ENCODE measurements at places on chromosomes 12 and 14. TPM values are rescaled to one million over a fixed set of nuclear protein-coding genes. Genes with fewer than 3 reads are reported as not detected.

Gene HEBP1
- total RNA-seq, result 79.5 TPM

DNA sequence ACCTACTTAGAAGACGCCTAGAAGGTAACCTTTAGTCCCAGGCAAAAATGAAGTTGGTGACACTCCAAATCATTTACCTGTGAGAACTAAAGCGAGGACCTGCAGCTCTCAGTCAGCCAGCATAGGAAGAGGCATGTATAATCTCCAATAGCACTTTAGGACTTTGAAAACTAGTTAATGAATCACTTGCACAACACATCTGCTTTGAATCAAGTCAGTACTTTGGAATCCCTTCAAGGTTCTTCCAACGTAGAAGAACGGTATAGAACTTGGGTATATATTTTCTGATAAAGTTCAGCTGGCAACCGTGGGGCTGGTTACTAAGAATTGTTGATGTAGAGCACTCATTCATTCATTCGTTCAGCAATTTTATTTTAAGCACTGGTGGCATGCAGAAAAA lies 251.9 kb downstream of the TMEM132D start:
- DNase-seq, result no peak

DNA sequence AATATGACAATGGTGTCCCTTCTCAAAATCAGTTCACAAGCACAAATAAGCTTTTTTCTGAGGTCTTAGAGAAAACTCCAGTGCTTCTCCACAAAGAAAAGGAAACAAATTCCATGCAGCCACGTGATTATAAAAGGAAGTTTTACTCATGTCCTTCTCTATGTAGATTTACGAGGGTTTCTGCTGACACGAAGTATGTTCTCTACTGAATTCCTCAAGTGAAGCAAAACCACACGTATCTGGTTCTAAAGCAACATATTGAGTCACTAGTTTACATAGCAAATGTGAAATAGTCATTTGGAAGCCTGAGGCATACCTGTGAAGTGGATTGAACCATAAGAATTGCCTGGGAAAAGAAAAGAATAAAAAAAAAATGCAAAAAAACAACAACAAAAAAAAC lies 31.9 kb downstream of the BMP4 start:
- DNase-seq, result no peak

- DNase-seq, result no peak
Measured at GRCh38 chr12:105171691-105172436, 64.1 kb downstream of the APPL2 start.

DNA sequence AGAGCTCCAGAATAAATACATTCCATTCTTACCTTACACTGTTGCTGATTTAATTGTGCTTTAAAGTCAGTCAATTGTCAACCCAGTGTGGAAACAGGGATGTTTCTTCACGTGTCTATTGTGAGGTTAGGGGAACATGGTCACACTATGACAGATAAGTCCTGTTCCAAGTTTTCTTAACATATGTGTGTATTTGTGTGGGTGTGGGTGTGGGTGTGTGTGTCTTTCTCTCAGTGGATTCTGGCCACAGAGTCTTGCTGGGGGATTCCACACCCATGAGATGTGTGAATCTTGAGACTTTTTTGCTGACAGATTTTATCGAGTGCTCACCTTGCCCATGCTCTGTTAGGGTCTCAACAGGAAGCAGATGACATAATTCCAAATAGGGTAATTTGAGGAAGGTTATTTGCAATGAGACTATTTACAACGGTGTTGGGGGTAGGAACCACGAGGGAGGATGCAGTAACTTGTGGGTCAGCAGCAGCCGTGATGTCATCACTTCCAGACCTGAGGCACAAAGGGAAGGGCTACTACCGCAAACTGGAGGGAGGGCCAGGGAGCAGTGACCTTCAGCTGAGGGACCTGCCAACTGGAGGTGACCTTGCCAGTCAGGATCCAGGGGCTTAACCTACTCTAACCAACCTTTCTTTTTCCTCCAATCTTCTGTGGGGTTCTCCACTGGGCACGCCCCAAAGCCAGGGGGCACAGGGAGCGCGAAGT lies 1.9 kb upstream of the VRK1 start:
- DNase-seq, result no peak

Gene NANOG
- 0.21 TPM for total RNA-seq

- no peak for DNase-seq
Measured at GRCh38 chr12:122204167-122205052, 901 bp downstream of the B3GNT4 start.

DNA sequence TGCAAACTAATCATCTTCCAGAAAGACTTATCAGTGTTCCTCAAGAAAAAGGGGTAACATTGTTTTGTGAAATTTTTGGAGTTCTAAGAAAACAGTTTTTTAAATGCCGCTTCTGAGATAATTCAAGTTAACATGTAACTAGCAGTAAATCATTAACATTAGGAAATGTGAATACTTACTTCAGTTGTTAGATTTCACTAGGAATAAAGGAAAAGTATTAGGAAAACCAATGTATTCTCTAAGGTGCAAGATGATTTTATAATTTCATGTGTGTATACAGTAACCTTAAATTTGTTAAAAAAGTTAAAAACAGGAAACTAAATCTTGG lies 36.8 kb downstream of the PAPOLA start:
- DNase-seq, result peak; percentile 2

DNA sequence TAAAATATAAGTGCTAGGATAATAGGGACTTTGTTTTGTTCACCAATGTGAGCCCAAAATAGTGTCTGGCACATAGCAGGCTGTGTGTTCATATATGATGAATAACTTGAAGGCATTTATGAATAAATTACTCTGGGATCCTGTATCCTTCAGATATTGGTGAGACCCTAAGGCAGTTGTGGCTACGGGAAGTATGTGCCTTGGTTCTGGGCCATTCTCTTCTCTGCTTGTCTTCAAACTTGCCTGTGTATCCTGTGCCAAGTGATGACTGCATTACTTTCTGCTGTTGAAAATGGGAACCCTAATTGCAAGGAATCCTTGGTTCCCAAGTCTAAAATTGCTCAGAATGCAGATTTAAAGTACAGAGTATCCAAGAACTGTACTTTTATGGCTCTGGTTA lies 67.6 kb upstream of the KTN1 start:
- DNase-seq, result no peak

DNA sequence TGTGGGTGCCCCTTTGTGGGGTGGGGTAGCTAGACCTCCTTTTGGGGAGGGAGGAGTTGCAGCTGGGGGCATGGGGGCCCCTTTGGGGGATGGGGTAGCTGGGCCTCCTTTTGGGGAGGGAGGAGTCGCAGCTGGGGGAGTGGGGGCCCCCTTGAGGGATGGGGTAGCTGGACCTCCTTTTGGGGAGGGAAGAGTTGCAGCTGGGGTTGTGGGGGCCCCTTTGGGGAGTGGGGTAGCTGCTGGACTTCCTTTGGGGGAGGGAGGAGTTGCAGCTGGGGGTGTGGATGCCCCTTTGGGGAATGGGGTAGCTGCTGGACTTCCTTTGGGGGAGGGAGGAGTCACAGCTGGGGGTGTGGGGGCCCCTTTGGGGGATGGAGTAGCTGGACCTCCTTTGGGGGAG lies 7.0 kb downstream of the NACA start:
- peak; percentile 15 for DNase-seq

- DNase-seq, result no peak
Measured at GRCh38 chr12:92621312-92621711, 81.5 kb upstream of the PLEKHG7 start.

Gene MYF6
- not detected for total RNA-seq

DNA sequence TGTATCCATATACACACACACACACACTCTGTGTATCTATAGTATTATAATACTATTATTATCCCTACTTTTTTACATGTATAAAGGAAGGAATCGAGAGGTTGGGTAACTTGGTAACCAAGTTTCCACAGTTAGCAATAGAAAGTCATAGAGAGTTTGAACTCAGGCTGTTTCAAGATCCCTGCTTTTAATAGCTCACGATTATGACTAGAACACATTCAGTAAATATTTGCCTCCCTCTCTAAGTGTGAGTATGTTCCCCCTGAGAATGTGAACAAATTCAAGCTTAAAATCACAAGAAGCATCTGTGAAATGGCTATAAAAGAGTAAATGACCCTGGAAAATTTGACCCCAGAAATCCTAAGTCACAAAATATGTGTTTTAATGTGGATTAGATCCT lies 11.0 kb upstream of the REP15 start:
- no peak for DNase-seq

DNA sequence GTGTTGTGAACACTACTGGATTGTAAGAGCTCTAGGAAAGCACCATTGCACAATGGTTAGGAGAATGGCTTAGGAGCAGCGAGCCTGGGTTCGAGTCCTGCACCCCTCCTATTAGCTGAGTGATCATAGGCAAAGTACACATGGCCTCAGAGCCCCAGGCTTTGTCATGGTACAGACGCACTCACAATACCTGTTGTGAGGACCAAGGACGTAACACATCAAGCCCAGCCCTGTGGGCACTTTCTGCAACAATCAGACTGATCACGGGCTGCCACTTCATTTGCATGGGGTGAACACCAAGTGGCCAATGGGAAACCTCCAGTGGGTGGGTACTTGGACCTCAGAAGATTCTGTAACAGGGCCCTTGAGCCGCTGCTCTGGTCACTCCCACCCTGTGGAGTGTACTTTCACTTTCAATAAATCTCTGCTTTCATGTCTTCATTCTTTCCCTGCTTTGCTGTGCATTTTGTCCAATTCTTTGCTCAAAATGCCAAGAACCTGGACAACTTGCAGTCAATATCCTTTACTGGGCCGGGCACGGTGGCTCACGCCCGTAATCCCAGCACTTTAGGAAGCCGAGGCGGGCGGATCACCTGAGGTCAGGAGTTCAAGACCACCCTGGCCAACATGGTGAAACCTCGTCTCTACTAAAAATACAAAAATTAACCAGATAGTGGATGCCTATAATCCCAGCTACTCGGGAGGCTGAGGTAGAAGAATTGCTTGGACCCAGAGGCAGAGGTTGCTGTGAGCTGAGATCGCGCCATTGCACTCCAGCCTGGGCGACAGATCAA lies 28.2 kb downstream of the GLRX5 start:
- peak; percentile 50 for DNase-seq

GRCh38 chr12:53805791-53806190 lies 54.0 kb upstream of the CISTR start:
- no peak for DNase-seq

- no peak for DNase-seq
Measured at GRCh38 chr14:74400919-74401503, 25.0 kb downstream of the SYNDIG1L start.

Gene KCNK10
- total RNA-seq, result not detected

DNA sequence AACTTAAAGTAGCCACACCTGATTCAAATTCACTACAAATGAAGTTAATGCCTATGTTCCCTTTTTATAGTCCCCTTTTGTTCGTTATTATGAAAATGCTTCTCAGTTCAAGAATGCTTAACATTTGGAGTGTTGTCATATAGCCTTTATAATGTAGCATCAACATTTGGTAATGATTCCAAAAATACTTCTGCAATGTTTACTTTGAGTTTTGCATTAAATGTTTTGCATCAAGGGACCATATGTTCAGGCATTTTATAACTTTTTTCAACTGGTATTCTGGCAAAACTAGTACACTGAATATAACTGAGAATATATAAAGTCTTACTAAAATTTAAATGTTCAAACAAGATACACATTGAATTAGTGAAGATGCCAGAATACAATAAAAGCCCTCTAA lies 209.6 kb upstream of the SLC16A7 start:
- DNase-seq, result no peak

- no peak for DNase-seq
Measured at GRCh38 chr12:12481631-12482030, 81.0 kb downstream of the DUSP16 start.

DNA sequence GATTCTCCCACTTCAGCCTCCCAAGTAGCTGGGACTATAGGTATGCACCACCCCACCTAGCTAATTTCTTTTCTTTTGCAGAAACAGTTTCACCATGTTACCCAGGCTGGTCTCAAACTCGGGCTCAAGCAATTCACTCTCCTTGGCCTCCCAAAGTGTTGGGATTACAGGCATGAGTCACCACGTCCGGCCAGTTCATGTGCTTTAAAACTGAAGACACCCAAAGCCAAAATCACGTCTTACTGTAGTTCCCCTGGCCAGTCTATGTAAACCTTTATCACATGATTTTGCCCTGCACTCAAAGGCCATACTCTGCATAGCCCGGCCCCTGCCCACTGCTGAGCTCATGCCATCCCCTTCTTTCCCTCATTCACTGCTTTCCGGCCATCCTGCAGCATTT lies 4.5 kb downstream of the ALKBH2 start:
- no peak for DNase-seq

- DNase-seq, result no peak
Measured at GRCh38 chr12:104788840-104789271, 169.2 kb downstream of the SLC41A2 start.

Gene HRK
- total RNA-seq, result 0.10 TPM

Gene CAPZA3
- not detected for total RNA-seq

GRCh38 chr14:85527445-85528035 lies 2.4 kb upstream of the FLRT2 start:
- no peak for DNase-seq

GRCh38 chr14:81137316-81137715 lies 83.4 kb downstream of the GTF2A1 start:
- no peak for DNase-seq

Gene ACRBP
- 4.9 TPM for total RNA-seq

GRCh38 chr12:114045349-114045748 lies 79.2 kb upstream of the RBM19 start:
- no peak for DNase-seq

GRCh38 chr12:68236421-68237059 lies 10.9 kb upstream of the IL26 start:
- no peak for DNase-seq

DNA sequence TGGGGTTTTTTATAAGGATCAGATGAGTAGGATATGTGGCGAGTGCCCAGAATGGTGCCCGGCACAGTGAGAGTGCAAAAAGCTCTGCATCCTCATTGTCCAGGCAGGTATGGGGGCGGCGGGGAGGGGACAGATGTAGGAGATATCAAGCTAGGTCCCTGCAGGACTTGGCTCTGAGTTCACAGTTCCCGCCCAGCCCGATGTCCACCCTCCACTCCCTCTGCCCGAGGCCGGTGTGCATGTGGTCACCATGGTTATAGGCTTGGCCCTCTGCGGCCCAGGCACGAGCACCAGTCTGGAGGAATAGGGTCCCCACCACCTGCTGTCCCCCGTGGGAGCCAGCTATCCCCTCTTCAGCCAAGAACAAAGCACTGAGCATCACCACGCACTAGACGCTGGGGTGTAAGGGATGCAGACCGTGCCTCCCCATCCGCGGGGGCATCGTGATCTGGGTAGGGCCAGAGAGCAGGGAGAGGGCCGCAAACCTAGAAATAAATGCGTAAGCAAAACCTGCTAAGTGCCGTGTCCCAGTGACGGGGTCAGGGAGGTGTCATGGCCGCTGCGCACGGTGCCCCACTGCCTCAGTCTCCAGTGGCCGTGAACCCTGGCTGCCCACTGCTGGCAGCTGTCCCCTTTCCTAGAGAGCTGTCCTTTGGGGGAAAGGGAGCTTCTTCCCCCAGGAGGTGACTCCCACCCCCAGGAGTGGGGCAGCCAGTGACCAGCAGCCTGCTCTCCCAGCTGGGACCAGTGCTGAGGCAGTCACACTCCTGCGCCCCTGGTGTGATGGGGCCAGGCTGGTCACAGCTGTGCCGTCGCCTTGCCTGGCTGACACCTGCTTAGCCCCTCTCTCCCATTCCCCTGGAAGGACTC lies 12.0 kb downstream of the RFLNA start:
- DNase-seq, result no peak

- no peak for DNase-seq
Measured at GRCh38 chr12:14156606-14157005, 175.2 kb upstream of the GRIN2B start.

All from left lung (tissue), 14 donors.